ENCODE measurements at places on chromosomes 7 and 10.

DNA sequence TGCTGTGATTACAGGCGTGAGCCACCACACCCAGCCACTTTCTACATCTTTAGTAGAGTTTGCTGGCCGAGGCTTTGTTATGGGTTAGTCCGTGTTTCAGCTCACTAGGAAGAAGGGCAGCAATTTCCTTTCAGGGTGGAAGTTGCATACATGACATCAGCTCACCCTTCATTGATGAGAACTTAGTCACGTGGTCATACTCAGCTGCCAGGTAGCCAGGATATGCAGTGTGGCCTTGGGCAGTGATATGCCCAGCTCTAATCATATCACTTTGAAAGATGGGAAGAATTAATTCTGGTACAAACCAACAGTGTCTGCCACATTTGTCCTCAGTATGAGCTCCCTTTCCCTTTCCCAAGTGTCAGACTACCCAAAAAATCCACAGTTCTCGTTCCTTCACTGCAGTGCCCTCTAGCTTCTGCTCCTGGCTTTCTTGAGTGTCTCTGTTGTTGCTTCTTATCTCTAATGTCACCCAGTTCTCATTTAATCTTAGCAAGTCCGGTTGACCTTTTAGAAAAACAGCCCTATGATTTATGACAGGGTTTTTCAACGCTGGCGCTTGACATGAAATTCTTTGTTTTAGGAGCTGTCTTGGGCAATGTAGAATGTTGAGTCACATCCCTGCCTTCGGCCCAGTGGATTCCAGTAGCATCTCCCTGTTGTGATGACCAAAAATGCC is 108.7 kb upstream of the ITGB1 start:
- DNase-seq = peak; percentile 1

DNA sequence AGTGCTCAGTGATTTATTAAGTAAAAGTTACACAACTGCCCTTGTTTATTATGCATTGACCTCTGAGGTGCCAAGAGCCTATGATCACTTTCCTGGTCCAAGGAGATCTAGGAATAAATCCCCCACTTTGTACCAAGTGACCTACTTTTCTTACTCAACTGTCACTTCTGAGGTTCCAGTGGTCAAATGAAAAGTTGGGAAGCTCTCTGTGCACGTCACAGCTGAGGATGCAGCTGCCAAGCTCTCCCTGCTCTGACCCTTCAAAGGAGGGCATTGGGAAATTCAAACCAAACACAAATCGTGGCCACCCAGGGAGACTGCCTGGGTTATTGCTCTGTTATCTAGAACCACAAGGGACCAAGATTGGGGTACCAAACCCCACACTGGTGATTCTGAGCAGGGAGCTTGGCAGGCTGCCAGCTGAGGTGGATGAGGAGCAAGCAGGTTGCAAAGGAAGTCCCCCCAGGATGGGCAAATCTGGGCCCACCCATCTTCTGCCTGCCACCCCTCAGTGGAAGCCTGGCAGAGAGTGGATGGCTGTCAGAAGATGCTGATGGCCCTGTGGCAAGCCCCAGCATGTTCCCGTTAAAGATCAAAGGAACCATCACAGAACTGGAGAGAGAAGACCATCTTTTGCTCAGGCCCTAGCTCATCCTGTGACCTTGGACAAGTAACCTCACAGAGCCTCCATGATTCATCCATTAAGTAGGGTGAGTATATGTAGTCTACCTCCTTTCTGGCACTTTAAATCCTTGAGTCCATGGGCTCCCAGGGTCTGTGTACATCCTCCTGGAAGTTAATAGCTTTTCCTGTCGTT is 106.8 kb downstream of the PPP1R3C start:
- DNase-seq = no peak

DNA sequence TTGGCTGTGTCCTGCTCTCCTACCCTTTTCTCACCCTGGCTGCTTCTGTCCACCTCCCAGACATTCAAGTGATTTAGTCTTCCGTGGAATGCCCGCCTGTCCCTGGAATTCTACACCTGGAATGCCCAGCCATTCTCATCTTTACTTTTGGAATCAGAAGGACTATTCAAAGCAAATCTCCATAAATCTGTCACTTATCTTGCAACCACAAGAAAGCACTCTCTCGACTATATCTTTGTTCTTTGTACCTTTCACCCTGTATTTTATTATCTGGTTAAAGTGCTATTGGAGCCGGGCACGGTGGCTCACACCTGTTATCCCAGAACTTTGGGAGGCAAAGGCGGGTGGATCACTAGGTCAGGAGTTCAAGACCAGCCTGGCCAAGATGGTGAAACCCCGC is 79.3 kb upstream of the KMT2E start:
- no peak for DNase-seq

- no peak for DNase-seq
Measured at GRCh38 chr7:42495256-42495655, 258.2 kb upstream of the GLI3 start.

GRCh38 chr10:126187399-126187798 is 200.9 kb downstream of the ADAM12 start:
- DNase-seq = no peak

DNA sequence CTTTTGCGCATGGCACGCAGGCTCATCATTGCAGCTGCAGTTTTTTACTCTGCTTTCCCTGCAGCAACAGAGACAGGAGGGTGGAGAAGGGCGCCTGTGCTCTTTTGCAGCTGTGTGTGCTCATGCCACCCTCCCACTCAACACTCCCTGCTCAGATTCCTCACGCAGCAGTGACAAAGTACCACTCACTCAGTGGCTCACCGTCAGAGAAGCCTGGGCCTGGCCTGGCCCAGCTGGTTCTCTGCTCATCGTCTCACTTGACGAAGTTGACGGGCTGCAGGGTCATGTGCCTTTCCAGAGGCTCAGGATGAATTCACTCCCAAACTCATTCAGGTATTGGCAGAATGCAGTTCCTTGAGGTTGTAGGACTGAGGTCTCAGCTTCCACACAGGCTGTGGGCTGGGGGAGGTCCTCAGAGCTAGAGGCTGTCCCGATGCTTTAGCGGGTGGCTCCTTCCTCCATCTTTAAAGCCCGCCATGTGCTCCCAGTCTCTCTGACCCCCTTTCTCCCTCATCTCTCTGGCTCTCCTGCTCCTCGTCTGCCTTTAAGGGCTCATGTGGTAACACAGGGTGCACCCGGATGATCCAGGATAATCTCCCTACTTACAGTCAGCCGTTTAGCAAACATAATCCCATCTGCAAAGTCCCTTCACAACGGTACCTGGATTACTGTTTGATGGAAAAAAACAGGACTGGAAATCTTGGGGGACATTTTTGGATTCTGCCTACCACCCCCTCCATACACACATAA is 25.8 kb downstream of the PTPRE start:
- DNase-seq = peak; percentile 97

- DNase-seq = no peak
Measured at GRCh38 chr10:100531761-100532160, 2.1 kb upstream of the NDUFB8 start.

All from NCI-H82 (cell line).